ENCODE measurements at places on chromosomes 4 and X.

DNA sequence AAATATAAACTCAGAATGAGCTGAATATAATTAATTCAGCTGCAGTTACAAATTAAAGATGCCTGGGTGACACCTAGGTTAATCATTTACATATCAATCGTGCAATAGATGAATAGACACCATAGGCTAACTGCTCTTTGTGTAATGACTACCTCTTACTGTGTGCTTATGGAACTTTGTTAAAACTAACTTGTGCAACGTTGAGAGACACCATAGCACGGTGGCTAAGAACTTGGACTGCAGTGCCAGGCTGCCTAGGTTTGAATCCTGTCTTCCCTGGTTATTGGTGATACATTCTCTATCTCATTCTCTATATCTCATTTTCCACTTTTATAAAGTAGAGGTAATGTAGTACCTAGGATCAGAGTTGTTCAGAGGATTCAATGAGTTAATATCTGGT lies 46.9 kb downstream of the SMAD1 start:
- DNase-seq = no peak

DNA sequence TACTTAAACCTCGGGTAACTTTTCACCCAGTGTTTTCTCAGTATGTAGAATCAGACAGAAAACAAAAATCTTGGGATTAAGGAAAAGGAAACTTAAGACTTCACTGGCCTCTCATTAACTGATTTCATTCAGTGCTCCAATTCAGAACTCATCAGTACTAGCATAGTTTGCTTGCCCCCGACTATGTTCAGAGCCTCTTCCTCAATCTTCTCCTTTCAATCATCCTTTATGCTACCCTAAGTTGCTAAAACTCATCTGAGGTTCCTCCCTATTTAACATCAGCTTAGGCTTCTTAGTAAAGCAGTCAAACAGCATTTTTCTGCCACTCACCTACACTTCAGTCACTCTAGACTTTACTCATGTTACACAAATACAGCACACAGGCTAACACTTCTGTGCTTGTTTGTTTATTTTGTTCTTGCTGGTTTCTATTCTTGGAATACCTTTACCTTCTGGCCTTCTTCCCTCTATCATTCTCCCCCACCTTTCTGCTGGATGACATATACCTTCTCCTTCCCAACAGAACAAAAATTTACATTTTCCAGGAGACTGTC lies 163.0 kb upstream of the TLL1 start:
- DNase-seq = no peak

DNA sequence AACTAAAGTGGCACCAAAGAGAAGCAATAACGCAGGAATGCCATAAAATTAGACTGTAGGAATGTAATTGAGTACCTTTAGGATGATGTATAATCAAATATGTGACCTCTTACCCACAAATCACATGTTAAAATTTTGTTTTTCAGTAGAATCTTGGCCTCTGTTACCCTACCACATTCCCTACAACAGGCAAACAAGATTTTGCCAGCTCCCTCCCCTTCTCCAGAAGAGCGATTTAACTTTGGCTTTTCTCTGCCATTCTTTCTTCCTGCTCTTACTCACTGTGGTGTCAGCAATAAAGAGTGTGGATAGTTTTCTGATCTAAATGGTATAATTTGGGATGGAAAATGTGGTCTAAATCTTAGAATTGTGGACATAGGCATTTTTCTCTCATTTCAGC lies 57.2 kb downstream of the TRIM2 start:
- DNase-seq = no peak

- DNase-seq = no peak
These were observed 25.6 kb downstream of the SORBS2 start for GRCh38 chr4:185786422-185786821.

GRCh38 chr4:109113521-109113920 lies 188.9 kb downstream of the COL25A1 start:
- DNase-seq = no peak

DNA sequence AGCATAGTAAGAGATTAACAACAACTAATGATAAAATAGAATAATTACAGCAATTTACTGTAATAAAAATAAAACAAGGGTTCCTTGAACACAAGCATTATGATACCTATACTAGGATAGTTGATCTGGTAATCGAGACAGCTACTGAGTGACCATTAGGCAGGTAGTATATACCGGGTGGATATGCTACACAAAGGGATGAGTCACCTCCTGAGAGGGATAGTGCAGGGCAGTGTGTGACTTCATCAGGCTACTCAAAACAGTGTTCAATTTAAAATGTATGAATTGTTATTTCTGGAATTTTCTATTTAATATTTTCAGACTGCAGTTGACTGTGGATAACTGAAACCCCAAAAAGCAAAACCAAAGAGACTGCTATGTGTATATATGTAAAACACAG lies 9.7 kb upstream of the ANTXR2 start:
- no peak for DNase-seq

GRCh38 chr4:128517739-128518510 lies 230.3 kb upstream of the PGRMC2 start:
- no peak for DNase-seq
